Epithelial cell of umbilical artery (primary cell): ENCODE measurements at places on chromosomes 16 and 17. TPM values are rescaled to one million over a fixed set of nuclear protein-coding genes. Genes with fewer than 3 reads are reported as not detected.

Gene PRKCB
- 1.7 TPM in 1 of 2 replicates, not detected in the other for total RNA-seq

Gene CA5A
- not detected in 2 replicates for total RNA-seq

Gene MT3
- not detected in 2 replicates for total RNA-seq

Gene FN3K
- 3.9 and 5.3 TPM in 2 replicates for total RNA-seq

Gene ST6GALNAC1
- total RNA-seq: not detected in 2 replicates

Gene NPEPPS
- total RNA-seq: 52.3 and 72.8 TPM in 2 replicates

Gene ITGB3
- 33.7 and 68.9 TPM in 2 replicates for total RNA-seq

Gene ASGR1
- total RNA-seq: 5.5 and 9.1 TPM in 2 replicates

Gene SDR42E2
- total RNA-seq: not detected in 2 replicates

Gene ITGA2B
- total RNA-seq: under 0.01 and 0.46 TPM in 2 replicates
